ENCODE measurements at places on chromosomes 6 and 20.

DNA sequence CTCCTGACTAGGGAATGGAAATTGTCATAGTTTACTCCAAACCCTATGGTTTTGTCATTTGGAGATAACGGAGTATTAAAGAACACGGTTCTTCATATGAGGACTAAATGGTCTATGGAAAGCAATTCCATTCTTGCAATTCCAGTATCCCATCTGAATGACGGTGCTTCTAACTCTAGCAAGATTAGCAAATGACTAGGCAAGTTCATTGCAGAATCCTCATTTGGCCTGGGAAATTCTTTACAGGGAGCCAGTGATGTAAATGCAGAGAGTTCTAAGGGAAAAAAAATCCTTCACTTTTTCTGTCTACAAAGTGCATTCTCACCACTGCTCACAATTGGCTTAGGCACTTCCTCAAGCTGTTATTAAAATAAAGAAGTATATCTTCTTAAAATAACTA, 111.5 kb downstream of the MOXD1 start:
- DNase-seq: no peak

- DNase-seq: no peak
Observed at GRCh38 chr6:13872681-13873080, 52.1 kb upstream of the RNF182 start.

DNA sequence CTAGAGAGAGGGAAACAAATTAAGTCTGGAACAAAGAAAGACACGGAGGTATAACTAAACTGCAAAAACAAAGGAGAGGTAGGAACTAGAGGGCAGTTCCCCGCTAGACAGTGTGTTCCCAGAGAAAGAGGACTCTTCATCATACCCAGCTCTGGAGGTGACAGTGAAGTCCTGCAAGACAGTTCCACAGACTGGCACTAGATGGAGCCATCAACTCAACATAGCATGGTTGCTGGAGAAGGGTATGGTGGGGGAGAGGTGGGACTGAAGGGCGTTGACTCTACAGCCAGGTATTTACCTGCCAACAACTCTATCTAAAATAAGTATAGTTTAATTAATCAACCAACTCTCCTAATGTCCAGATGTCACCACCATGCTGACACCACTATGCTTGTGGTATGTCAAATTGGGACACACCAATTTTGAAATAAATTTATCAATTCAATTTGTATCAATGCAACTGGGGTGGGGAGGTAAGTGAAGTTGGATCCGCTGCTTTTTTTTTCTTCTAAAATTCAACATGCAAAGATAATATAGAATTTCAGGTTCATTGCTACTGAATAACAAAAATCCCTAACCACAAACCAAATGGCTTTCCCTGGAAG, 9.7 kb downstream of the BACH2 start:
- DNase-seq: peak; percentile 45

- DNase-seq: no peak
Observed at GRCh38 chr6:25863360-25863759, 10.7 kb downstream of the SLC17A3 start.

DNA sequence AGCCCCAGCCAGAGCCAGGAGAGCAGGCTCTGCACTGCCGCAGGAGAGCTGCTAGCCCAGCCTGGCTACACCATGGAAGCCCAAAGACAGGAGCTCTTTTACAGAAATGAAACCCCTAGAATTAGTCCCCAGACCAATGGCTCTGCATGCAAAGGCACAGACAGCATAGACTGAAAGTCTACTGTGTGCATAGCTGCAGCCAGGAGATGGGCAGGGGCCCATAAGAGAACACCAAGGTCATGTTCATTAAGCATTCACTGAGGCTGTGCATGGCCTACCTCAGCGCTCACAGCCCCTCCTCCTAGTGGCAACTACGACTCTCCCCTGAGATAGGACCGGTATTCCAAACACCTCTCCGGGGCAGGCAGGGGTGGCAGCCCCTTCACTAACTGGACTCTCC, 34.9 kb downstream of the SNX5 start:
- no peak for DNase-seq

DNA sequence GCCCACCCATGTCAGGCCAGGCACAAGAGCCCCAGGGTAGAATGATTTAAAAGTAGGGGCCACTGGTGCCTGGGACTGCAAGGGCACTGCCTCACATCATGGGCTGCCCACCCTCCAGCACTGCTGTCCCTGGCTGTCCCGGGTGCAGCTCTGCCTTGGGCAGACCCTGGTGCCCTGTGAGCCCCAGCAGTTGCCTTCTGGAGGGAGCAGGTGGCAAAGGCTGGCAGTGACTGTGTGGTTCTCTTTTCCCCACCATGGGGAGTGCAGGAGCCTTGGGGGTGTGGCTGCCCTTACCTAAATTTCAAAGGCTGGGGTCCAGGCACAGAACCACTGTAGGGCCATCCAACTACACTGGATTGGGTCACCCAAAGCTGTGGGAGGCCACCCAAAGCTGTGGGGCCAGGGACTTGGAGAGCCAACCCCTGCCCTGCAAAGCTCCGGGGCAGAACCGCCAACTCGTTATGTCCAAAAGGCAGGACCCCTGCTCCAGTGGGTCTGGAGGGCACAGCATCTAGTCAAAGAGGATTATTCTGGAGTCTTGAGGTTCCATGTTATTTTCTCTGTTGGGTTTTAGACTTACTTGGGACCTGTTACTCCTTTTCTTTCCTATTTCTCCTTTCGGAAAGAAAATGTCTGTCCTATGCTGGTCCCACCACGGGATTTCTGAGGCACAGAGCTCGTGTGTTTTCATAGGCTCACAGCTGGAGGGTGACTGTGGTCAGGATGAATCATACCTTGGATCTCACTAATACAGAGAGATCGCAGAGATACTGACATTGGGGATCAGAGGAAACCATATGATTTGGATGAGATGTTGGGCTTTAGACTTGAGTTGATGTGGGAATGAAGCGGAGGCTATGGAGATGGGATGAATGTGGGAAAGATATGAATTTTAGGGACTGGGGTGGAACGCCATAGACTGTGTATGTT, 65.3 kb downstream of the RAMACL start:
- no peak for DNase-seq

GRCh38 chr6:44061375-44062104, 65.7 kb downstream of the MRPL14 start:
- no peak for DNase-seq

DNA sequence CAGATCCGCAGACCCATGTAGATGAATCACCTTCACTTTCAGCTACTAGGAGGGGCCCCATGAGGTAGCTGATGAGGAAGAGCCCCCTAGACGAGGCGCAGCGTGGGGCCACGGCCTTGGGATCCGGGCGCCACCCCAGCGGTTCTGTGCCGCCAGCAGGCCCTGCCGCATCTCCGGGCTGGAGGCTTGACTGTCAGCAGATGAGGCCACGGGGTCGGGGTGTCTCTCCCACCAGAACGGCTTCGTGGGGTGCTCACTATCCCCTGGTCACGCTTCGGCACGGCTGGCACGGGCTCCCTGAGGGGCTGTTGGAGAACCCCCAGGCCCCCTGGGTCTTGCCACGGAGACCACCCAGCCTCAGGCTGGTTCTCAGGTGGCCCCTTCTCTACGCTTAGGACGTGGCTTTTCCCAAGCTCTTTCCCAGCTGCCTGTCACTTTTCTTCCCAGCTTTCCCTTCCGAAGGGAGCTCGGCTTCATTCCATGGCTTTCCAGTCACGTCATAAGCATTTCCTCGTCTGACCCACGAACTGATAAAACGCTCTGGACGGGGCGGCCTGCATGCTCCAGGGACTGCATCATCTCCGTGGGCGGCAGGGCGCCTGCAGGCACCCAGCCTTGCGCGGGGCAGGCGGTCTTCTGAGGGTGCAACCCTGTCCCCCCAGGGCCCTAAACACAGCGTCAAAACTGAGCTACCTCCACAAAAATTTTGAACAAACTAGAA, 85.9 kb downstream of the THBS2 start:
- no peak for DNase-seq

DNA sequence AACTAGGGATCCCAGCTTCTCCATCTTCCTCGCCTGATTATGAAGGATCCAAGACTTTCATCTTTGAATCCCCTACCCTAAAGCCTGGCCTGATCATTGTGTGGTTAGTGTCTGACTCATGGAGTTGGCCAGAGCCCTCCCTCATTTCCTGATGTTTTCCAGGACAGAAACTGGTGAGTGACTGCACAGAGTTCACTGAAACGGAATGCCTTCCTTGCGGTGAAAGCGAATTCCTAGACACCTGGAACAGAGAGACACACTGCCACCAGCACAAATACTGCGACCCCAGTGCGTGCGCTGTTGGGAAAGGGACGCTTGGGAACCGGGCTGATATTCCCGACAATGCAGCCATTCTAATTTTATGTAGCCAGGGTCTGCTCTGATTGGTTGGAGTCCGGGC, 4.0 kb downstream of the CD40 start:
- DNase-seq: no peak

- no peak for DNase-seq
Observed at GRCh38 chr20:48364055-48364454, 463.7 kb downstream of the PREX1 start.

DNA sequence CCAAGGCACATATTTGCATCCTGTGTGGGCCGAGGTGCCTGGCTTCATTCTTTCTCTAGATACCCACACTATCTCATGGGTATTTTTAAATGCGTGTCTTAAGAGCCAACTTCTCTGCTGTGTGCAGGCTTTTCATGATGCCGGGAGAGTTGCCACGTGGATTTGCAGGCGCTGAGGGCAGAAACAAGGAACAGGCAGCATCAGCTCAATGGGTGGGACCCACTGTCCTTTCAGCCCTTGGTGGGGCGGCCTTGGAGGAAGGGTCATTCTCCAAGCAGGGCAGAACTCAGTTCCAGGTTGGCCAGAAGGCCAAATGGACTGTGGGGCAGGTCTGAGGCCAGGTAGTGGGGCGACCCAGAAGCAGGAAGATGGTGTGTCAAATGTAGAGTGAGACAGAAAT, 84.7 kb downstream of the PHACTR3 start:
- DNase-seq: no peak

DNA sequence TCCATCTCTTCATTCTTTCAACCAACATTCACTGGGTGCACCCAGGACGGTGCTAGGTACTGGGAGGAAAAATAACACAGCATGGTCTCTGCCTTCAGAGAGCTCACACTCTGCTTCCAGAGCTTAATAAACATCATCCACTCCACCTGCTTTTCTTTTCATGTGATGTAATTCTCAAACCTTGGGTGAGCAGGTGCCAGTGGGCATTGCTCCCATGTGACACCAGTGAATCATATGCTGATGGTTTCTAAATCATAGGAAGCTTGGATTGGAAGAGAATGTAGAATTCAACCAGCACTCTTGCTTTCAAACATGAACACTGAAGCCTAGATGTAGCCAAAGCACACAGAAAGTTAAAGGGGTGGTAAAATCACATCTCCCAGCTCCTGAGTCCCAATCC, 189.8 kb downstream of the FOXA2 start:
- no peak for DNase-seq

- DNase-seq: no peak
Observed at GRCh38 chr6:83068616-83069015, 1.1 kb downstream of the DOP1A start.

DNA sequence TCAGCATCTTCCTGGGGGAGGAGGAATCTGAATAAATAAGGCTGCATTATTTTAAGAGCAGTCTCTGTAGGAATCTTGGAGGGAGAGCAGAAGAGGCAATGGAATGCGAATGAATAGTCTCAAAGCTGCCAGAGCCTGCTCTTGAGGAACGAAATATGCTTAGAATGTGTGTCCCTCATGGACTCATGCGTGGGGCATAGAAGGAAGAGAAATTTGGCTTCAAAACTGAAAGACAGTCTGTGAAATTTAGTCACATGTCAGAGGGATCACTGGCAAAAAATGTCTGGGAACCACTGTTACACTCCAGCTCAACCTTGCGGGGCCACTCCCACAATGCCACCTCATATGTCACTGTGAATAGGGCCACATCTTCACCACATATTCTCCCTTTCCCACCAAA, 95.5 kb downstream of the GJA10 start:
- no peak for DNase-seq

- no peak for DNase-seq
Observed at GRCh38 chr20:18428490-18429173, 38.2 kb downstream of the DZANK1 start.

- DNase-seq: no peak
Observed at GRCh38 chr20:62755817-62756724, 40.2 kb upstream of the MRGBP start.

DNA sequence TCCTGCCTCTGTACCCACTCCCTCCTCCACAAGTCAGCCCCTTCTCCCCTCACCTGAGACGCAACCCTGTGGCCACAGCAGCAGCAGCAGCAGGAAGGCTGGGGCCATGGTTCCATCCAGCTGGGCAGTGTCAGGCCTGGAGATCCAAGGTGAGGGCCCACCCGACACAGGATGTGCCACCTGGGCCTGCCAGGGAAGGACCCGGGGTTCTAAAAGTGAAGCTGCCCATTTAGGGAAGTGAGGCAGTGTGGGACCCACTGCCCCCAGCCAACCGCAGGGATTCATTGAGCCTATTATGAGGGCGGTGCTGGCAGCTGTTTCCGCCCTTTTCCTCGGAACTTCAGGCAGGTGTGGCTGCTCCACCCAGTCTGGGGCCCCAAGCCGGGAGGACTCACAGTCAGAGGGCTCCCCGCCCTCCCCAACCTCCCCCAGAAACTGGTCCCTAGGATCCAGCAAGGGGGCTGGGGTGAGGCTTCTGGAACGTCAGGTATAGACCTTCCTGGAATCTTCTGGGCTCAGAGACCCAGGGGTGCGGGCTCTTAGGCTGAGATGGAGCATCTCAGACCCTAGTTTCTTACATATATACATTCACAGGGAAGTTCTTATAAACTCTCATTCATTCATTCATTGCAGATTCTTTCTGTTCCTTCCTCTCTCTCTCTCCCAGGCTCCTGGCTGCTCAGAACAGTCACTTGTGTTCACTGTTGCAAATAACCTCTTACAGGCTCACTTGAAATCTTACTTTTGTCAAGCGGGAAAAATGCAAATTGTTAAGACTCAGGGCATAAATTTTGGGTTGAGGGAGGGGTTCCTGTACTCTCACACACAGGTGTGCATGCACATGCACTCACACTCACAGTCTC, at the start of gene TREML2:
Gene TREML2, minus strand, starts transcription at position 249 of the 863 bp plus-strand sequence. Its CDS starts 141 bp downstream, at position 108.
- DNase-seq: no peak

GRCh38 chr20:24403406-24403805, 66.0 kb upstream of the SYNDIG1 start:
- DNase-seq: no peak

DNA sequence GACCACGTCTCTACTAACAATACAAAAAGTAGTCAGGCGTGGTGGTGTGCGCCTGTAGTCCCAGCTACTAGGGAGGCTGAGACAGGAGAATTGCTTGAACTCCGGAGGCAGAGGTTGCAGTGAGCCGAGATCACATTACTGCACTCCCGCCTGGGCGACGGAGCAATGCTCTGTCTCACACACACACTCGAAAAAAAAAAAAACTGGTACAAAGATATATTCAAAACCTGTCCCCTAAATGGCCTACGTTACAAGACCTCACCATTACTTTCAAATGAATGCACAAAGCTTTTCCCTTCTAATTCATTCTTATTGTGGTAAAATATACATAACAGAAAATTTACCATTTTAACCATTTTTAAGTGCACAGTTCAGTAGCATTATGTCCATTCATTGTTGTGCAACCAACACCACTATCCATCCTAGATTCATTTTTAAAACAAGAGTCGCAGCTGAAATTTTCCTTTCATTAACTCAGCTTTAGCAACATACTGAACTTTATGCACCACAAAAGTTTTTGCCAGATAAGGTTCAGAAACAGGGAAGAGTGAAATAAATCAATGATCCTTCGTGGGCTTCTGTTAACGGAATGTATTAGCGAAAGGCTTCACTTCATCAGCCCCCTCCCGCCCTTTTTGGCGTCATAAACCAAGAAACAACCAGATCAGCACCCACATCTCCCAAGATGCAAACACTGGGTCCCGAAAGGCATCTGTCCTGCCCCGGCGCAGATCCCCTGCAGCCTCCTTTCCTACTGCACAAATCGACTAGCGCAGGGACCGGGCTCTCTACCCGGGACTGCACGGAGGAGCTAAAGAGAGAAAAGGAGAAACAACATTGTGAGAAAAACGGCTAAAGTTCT, 825 bp upstream of the FAM135A start:
- no peak for DNase-seq

GRCh38 chr6:132830334-132830751, 16.0 kb downstream of the RPS12 start:
- DNase-seq: peak; percentile 58
